Right lobe of liver (tissue), 6 donors: ENCODE measurements at places on chromosomes 5 and 9. TPM values are rescaled to one million over a fixed set of nuclear protein-coding genes. Genes with fewer than 3 reads are reported as not detected.

- H3K27ac ChIP-seq = no peak overlapping the region
- H3K36me3 ChIP-seq = no peaks in the 10 kb centered on the region
- H3K4me1 ChIP-seq = peaks cover 18% of the 10 kb centered on the region
- DNase-seq = no peak
- H3K4me3 ChIP-seq = no peak overlapping the region
- no peaks in the 10 kb centered on the region for H3K27me3 ChIP-seq
These were observed 2.2 kb upstream of the ICE1 start for GRCh38 chr5:5420251-5420650.

DNA sequence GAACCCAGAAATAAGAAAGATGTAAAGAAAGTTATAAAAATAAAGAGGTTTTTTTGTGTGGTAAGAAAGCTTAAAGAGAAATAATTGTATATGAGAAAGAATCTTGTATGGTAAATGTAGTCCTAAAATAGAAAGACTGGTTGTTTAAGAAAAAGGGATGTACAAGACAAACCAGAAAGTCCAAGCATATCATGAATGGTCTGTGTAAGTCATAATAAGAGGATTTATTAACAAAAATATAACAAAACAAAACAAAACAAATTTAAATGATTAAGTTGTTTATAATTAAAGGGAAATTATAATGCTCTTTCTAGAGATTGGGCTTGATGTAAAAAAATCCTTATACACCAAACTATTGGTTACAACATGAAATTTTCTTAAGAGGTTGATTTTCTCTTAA, 590.4 kb upstream of the PTGER4 start:
- H3K27ac ChIP-seq = no peak overlapping the region
- no peak for DNase-seq
- no peaks in the 10 kb centered on the region for H3K27me3 ChIP-seq
- no peaks in the 10 kb centered on the region for H3K4me1 ChIP-seq
- no peaks in the 10 kb centered on the region for H3K36me3 ChIP-seq

DNA sequence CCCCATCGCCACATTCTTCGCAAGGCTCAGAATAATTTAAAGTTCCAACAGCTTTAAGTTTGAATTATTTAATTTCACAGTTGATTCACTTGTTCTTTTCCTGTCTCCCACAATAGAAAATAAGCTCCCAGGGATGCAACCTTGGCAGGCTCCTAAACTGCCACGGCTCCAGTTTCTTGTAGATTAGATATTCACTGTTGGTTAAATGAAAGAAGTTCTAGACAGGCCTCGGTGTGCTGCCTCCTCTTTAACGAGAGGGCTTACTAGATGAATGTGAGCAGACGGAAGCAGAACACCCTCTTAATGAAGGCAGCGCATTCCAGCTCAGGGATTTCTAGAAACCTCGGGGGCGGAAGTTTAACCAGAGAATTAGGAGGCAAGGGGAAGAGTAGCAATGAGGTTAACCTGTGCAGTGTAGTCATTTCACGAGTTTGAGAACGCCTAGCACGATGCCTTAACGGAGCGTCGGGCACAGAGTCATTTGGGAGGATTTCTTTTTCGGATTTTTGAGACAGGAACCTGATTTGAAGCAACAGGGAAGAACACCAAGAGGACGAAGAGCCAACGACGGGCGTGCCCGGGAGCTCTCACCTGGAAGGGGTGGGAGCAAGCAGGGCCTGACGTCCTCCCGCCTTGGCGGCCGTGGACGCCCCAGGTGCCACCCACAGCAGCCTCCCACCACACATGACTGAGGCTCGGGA, 637 bp upstream of the SMC5 start:
- H3K4me3 ChIP-seq = peak overlapping the region; percentile 70
- peak overlapping the region; percentile 97 for H3K27ac ChIP-seq
- no peaks in the 10 kb centered on the region for H3K36me3 ChIP-seq

DNA sequence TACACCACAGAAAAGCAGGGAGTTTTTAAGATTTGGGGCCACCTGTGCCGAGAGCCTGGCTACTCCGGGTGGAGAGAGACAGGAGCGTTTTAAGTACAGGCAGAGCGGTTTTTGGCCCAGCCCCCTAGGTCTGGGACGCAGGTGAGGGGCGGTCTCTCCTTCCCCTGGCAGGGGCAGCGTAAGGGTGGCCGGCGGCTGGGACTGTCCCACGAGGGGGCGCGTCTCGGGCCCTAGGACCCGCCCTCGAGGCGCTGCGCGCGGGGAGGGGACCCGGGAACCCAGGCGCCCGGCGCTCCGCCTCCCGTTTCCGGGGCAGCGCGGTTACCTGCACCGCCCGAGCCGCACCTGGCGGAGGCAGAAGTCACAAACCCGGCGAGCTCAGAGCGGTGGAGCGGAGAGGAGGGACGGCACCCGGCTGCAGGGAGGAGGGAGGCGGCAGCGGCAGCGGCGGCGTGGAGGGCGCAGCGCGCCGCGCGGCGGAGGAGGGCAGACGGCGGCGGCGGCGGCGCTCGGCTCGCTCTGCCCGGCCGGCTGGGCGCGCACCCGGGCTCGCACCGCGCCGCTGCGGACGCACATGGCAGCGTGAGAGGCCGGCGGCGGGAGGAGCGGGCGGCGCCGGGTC, at the start of gene WWC1:
TSS of gene WWC1 (plus strand) at position 304 of the 622 bp plus-strand sequence. CDS start 508 bp downstream, outside the sequence.
- peak within 1 kb of the TSS; percentile 80 for H3K27ac ChIP-seq
- no peaks in the 10 kb centered on the region for H3K36me3 ChIP-seq
- peaks cover 3% of the 10 kb centered on the region for H3K4me1 ChIP-seq
- H3K4me3 ChIP-seq = peak within 1 kb of the TSS; percentile 76
- peak; percentile 93 for DNase-seq

DNA sequence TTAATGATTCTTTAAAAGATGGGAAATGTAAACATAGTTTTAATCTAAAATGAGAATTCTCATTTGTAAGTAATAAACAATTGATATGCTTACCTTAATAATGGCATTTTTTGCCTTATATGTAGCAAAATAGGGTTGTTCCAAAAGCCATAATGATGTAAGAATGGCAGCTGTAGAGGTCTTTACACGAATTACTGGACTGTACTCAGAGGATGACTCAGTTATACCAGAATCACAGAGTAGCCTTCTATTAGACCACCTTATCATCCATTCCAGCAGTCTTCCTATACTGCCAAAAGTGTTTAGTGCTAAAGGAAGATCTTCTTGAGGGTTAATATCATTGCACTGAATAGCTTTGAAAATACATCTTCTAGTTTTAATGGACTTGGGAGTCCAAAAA, 66.5 kb downstream of the CPLANE1 start:
- H3K27ac ChIP-seq = no peak overlapping the region
- H3K4me1 ChIP-seq = no peaks in the 10 kb centered on the region
- no peak for DNase-seq

- DNase-seq = no peak
- no peaks in the 10 kb centered on the region for H3K27me3 ChIP-seq
- no peaks in the 10 kb centered on the region for H3K36me3 ChIP-seq
These were observed 148.3 kb downstream of the ENC1 start for GRCh38 chr5:74492230-74492629.

DNA sequence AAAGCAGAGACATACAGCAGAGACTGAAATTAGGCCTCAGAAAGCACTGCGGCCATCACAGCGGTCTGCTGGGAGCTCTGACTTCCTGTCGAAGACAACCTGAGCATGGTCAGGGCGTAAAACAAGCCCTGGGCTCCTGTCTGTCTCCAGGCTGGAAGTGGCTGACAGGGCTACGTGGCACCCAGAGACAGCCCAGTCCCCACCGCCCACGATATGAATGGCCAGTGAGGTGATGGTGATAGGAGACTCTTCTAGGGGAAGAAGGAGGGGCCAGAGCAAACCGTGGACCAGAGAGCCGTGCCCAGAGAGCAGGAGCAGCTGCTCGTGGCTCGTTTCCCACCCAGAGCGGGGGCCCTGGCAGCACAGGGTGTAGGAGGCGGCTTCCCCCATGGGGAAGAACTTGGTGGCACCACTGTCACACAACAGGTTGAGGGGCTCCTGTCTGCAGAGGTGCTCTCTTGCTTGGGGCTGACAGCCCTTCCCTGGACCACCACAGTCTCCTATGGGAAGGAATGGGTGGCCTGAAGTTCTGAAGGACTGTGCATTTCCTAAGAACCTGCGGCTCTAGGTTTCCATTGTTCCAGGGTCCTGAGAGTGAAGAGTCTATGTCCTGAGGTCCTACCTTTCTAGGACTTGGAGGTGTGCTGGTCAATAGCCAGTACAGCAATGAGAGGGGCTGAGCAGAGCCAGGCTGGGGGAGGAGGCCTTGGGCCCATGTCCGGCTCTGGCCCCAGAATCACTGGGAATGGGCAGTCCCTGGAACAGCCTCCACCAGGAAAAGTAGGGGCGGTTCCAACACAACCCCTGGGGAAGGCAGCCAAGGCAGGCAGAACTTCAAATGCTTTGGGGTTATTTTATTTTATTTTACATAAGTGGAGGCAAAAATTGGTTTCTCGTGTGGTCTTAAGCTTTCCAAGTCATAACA, 56.4 kb downstream of the BARX1 start:
- H3K4me3 ChIP-seq = no peak overlapping the region
- no peak overlapping the region for H3K27ac ChIP-seq
- no peaks in the 10 kb centered on the region for H3K36me3 ChIP-seq
- H3K4me1 ChIP-seq = no peaks in the 10 kb centered on the region
- H3K27me3 ChIP-seq = no peaks in the 10 kb centered on the region
- DNase-seq = peak; percentile 9

DNA sequence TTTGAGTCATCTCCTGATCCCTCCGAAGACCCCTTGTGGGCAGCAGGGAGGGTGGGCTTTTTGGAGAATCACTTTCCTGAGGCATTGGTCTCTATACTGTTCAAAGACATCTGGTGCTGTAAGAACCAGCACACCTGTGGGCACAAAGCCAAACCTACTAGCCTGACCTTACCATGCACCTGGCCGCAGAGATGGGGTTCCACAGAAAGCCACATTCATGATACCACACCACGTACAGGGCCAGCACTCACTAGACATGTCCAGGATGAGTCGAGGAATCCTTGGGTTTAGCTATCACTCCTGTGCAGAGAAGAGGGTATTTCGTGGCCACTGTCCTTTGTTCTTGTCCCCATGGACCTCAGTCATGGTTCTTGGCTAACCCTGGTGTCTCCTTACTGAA, 203.4 kb downstream of the CACNA1B start:
- no peaks in the 10 kb centered on the region for H3K4me1 ChIP-seq
- H3K36me3 ChIP-seq = no peaks in the 10 kb centered on the region
- DNase-seq = no peak

DNA sequence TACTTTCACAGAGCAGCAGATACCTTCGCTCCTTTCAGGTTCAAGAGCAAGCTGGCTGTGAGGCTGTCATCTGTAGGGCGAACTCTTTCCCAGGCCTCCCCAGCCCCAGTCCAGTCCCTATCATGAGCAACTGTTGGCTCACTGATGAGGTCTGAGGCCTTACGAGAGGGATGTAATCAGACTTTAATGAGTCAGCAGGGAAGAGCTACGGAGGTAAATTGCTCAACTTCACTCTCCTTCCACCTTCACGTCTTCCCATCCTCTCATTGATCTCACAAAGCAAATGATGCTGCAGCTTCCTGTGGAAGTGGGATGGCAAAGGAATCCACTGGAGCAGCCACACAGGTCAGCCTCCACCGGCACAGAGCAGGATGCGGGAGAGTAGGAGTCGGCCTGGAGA, 130.7 kb upstream of the TBCA start:
- H3K4me1 ChIP-seq = no peaks in the 10 kb centered on the region
- no peak for DNase-seq
- no peak overlapping the region for H3K4me3 ChIP-seq
- H3K36me3 ChIP-seq = no peaks in the 10 kb centered on the region
- no peak overlapping the region for H3K27ac ChIP-seq

- H3K36me3 ChIP-seq = no peaks in the 10 kb centered on the region
- DNase-seq = no peak
- no peak overlapping the region for H3K4me3 ChIP-seq
These were observed 19.3 kb downstream of the FYB1 start for GRCh38 chr5:39200081-39200480.

- no peak overlapping the region for H3K4me3 ChIP-seq
- no peaks in the 10 kb centered on the region for H3K27me3 ChIP-seq
- H3K27ac ChIP-seq = no peak overlapping the region
- no peaks in the 10 kb centered on the region for H3K36me3 ChIP-seq
- H3K4me1 ChIP-seq = no peaks in the 10 kb centered on the region
These were observed 46.0 kb upstream of the SRFBP1 start for GRCh38 chr5:121915765-121916164.

DNA sequence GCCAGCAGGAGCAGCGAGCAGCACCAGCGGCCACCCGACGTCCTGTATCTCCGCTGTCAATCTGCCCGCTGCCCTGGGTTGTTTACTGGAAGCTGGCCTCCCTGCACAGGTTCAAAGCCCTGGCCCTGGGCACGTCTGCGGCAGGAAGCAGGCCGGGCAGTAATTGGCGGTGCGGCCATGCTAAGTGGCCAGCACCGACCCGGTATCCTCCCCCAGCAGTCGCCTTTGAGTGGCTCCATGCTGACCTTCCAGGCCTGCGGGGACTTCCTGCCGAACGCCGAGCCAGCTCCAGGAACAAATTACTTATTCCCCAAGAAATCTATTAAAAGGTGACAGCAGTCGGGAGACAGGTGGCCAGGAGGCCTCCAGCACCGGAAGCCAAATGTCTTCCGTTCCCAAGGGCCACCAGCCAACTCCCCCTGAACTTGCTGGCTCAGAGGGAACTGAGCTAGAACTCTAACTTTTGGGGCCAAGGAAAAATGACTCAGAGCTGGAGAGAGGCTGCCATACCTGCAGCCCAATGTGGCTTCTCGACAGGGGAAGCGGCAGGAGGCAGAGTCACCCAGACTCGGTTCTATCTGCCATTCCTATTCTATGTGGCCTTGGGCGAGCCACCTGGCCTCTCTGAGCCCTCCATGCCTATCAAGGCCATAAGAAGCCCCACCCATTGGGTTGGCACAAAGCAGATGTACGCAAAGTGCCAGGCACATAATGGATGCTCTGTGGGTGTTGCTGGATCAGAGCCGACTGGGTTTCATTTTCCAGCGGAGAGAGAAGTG, 13.7 kb upstream of the PSMB7 start:
- H3K27ac ChIP-seq = no peak overlapping the region
- H3K4me1 ChIP-seq = no peaks in the 10 kb centered on the region
- H3K27me3 ChIP-seq = no peaks in the 10 kb centered on the region
- H3K4me3 ChIP-seq = no peak overlapping the region
- DNase-seq = no peak

DNA sequence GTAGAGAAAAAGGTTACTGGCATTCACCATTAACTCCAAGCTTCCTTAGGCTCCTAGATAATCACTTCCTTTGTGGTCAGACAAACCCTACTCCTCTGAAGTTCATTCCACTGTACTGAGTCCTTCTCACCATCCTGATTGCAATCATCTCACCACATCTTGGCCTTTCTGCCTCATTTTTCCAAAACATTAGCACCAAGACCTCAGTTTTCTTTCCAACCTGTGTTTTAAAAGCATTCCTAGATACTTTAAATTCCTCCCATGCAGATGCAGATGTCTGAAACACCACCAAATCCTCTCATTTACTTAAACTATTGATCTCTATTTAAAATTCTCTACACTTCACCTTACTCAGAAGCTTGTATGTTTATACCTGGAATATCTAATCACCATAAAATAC, 961.3 kb upstream of the CTNND2 start:
- no peak for DNase-seq
- H3K4me1 ChIP-seq = no peaks in the 10 kb centered on the region
- no peak overlapping the region for H3K27ac ChIP-seq

GRCh38 chr9:97501177-97501971, at the start of gene TMOD1:
TSS of gene TMOD1 (plus strand) at chr9:97501666. CDS start at chr9:97524189, 22,523 bp downstream.
- H3K4me3 ChIP-seq = peak within 1 kb of the TSS; percentile 79
- H3K36me3 ChIP-seq = no peaks in the 10 kb centered on the region
- H3K4me1 ChIP-seq = no peaks in the 10 kb centered on the region
- H3K27me3 ChIP-seq = no peaks in the 10 kb centered on the region
- peak within 1 kb of the TSS; percentile 95 for H3K27ac ChIP-seq
- DNase-seq = peak; percentile 83

Gene TMC1
- total RNA-seq = not detected

Gene POLR3G
- total RNA-seq = 1.4 TPM

Gene MEGF10
- 0.42 TPM for total RNA-seq

Gene PCDHAC1
- total RNA-seq = 0.47 TPM

Gene PKD2L2
- total RNA-seq = not detected
